ENCODE measurements at places on chromosomes 6 and 20. TPM values are rescaled to one million over a fixed set of nuclear protein-coding genes. Genes with fewer than 3 reads are reported as not detected.

- H3K4me1 ChIP-seq = no peaks in the 10 kb centered on the region
- H3K4me3 ChIP-seq = no peak overlapping the region
- no peak overlapping the region for H3K27ac ChIP-seq
- H3K27me3 ChIP-seq = no peaks in the 10 kb centered on the region
- peaks cover 3% of the 10 kb centered on the region for H3K36me3 ChIP-seq
Measured at GRCh38 chr6:164695896-164696295, 613.5 kb downstream of the C6orf118 start.

- peak overlapping the region; percentile 8 for H3K4me3 ChIP-seq
- H3K36me3 ChIP-seq = peaks cover 7% of the 10 kb centered on the region
- DNase-seq = peak; percentile 33
- peaks cover 59% of the 10 kb centered on the region for H3K4me1 ChIP-seq
Measured at GRCh38 chr6:139881728-139882211, 507.3 kb upstream of the CITED2 start.

DNA sequence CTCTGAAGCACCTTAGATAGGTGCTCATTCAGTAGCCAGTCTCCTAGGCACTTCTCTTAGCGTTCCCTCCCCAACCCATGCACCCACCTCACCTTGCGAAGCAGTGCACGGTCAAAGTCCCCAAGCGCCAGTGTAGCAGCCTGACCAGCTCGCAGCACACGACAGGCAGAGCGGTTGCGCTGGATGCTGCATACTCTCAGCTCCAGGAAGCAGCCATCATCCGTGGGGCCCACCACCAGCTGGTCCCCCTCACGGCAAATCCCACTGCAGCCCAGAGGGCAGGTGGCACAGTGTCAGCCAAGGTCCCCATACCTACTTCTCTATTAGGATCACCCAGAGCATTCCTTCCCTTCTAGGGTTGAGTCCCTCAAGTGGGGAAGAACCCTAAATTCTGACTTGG, 6.5 kb downstream of the GTPBP2 start:
- DNase-seq = no peak
- peaks cover 49% of the 10 kb centered on the region for H3K36me3 ChIP-seq
- peaks cover 14% of the 10 kb centered on the region for H3K4me1 ChIP-seq
- H3K4me3 ChIP-seq = no peak overlapping the region
- H3K27me3 ChIP-seq = peaks cover 6% of the 10 kb centered on the region

DNA sequence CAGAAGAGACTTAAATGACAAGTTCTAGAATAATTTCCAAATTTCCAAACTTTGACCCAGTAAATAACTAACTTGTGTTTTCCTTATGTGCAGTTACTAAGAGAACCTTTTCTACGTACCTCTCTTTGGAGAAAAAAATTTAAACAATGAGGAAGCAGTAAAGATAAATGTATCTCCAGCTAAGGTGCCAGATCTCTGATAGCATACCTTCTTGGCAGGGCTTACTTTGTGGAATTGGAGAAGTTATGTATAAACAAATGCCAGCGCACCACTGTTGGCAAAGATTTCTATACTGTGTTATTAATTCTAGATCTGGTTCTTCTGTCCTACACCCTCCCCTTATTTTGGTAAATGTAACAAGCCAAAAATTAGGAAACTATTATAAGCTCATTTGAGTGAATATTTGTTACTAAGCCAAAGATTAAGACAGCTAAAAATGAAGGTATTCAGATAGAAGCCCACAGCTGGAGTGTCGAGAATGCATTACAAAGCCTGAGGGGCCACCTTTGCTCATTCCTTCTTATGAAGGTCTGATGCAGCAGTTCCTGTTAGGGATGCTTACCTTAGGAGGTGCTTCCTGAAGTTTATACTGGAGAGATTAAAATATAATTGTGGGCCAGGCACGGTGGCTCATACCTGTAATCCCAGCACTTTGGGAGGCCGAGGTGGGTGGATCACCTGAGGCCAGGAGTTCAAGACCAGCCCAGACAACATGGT, 373.1 kb upstream of the SOX4 start:
- H3K36me3 ChIP-seq = peaks cover 10% of the 10 kb centered on the region
- no peak overlapping the region for H3K27ac ChIP-seq
- no peak for DNase-seq

DNA sequence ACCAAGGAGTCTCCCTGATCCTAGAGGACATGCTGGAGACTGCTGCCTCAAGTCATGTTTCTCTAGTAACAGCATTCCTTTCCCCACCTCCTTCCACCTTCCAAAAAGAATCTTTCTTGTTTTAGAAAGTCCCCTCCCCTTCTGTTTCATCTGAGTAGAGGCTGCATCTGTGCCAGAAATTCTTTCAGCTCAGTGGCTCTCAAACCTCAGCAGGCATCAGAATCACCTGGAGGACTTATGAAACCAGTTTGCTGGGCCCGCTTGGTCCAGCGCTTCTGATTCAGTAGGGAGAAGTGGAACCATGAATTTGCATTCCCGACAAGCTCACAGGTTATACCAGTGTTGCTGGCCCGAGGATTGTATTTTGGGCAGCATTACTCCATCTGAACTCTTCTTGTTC, 55.1 kb downstream of the TMEM200A start:
- peaks cover 63% of the 10 kb centered on the region for H3K36me3 ChIP-seq
- no peak overlapping the region for H3K4me3 ChIP-seq
- peak overlapping the region; percentile 60 for H3K27ac ChIP-seq
- peaks cover 2% of the 10 kb centered on the region for H3K27me3 ChIP-seq
- no peak for DNase-seq
- peaks cover 90% of the 10 kb centered on the region for H3K4me1 ChIP-seq

DNA sequence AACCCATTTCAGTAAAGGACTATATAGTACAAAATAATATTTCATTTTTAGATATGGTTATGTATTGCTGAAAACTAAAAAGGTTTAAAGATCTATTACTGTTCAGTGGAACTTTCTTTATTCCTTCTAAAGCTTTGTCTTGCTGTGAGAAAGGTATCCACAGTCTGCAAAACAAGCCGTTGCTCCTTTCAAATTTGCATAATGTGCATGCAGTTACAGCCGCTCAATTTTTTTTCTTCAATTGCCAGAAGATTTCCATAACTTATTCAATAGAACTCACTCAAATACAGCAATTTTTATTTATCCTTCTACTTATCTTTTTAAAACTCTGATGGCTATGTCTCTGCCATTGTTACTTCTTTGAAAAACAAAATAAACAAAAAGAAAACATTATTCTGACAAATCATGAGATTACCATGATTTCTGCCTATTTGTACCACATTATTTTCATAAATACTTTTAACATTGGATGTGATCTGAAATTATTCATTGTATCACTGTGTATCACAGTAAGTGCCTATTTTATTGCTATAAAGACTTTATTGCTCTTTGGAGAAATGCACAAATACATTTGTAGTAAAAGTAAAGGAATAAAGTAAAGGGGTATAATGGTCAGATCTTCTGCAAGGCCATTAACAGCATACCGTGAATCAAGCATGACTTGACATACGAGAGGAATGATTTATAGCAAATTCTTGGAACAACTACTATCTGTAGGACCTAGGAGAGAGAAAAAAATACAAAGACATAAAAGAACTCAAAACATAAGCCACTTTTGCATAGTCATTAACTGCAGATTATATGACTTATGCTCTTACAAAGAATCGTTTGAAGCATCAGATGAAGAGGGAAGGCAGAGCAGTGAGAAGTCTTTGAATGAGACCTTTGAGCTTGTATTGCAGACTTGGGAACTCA, 29.6 kb upstream of the HBS1L start:
- peaks cover 10% of the 10 kb centered on the region for H3K27me3 ChIP-seq
- H3K4me1 ChIP-seq = peaks cover 8% of the 10 kb centered on the region
- DNase-seq = no peak
- no peak overlapping the region for H3K4me3 ChIP-seq
- no peak overlapping the region for H3K27ac ChIP-seq
- H3K36me3 ChIP-seq = peaks cover 11% of the 10 kb centered on the region

GRCh38 chr6:139418481-139419132, 44.2 kb upstream of the CITED2 start:
- peaks cover 35% of the 10 kb centered on the region for H3K4me1 ChIP-seq
- H3K27me3 ChIP-seq = peaks cover 2% of the 10 kb centered on the region
- DNase-seq = no peak
- no peak overlapping the region for H3K4me3 ChIP-seq

GRCh38 chr6:153312634-153313033, 181.6 kb upstream of the RGS17 start:
- no peaks in the 10 kb centered on the region for H3K27me3 ChIP-seq
- no peak overlapping the region for H3K4me3 ChIP-seq
- H3K36me3 ChIP-seq = no peaks in the 10 kb centered on the region
- peak; percentile 1 for DNase-seq
- H3K4me1 ChIP-seq = no peaks in the 10 kb centered on the region

DNA sequence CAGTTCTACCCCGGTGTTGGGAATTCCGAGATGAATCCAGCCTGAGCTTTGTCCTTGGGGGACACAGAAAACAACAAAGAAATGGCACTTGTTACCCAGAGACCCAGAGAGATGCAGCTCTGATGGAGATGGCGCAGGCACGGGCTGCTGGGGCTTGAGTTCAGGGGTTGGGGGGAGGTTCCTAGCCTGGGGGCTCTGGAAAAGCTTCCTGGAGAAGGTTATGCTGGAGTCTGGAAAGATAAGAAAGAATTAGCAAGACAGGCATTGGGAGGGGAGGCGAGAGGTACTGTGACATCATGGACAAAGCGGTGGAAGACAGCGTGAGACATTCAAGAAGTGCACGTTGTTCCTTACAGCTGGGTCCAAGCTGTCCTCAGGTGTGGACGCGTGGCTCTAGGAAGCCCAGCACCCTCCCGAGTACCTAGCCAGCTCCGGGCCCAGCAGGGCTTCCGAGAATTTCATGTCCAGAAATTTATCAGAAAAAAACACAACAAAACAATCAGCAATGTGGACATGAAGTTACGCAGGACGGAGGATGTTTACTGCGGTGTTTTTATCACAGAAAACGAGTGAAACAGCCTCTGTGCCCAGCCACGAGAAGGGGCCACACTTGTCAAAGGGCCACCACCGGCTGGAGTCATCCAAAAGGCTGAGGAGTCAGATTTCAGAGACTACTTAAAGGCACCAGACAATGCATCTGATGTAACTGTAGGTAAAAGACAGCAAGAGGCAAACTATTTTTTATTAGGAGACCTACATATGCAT, 39.5 kb downstream of the C20orf203 start:
- H3K4me1 ChIP-seq = peaks cover 8% of the 10 kb centered on the region
- H3K36me3 ChIP-seq = no peaks in the 10 kb centered on the region
- no peak for DNase-seq
- no peak overlapping the region for H3K4me3 ChIP-seq
- H3K27ac ChIP-seq = no peak overlapping the region

DNA sequence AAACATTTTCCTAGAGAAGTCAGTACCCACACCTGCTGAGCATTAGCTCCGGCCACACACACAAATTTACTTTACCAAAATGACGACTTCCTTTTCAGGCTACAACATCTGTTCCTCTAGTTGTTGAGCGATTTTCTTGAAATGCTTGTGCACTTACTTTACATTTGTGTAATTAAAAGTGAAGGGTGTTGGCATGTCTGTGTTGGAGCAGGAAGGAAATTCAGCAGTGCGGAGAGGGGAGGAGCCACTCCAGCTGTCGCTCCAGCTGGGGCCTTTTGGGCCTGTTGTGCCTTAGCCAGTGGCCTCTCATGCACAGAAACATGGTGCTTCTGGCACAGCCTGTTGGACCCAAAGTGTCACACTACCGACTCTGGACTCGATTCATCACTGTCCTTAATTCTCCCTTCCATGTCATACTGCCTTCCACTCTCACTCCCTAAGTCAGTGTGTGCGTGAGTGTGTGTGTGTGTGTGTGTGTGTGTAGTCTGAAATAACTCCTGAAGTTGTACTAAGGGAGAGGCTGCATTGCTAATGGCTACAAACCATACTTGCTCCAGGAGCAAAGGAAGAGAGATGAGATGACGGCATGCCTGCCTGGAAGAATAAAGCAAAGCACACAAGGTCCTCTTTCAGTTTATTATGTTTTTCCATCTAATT, 191.8 kb upstream of the ARG1 start:
- H3K27me3 ChIP-seq = peaks cover 31% of the 10 kb centered on the region
- H3K36me3 ChIP-seq = no peaks in the 10 kb centered on the region
- no peak overlapping the region for H3K27ac ChIP-seq
- peaks cover 14% of the 10 kb centered on the region for H3K4me1 ChIP-seq

GRCh38 chr20:1491860-1492642, 831 bp upstream of the SIRPB2 start:
- DNase-seq = no peak
- no peaks in the 10 kb centered on the region for H3K4me1 ChIP-seq
- H3K36me3 ChIP-seq = peaks cover 5% of the 10 kb centered on the region

GRCh38 chr6:64990652-64991304, 716.2 kb downstream of the EYS start:
- no peak overlapping the region for H3K4me3 ChIP-seq
- H3K36me3 ChIP-seq = no peaks in the 10 kb centered on the region
- no peaks in the 10 kb centered on the region for H3K4me1 ChIP-seq
- H3K27me3 ChIP-seq = no peaks in the 10 kb centered on the region
- no peak overlapping the region for H3K27ac ChIP-seq
- DNase-seq = no peak

DNA sequence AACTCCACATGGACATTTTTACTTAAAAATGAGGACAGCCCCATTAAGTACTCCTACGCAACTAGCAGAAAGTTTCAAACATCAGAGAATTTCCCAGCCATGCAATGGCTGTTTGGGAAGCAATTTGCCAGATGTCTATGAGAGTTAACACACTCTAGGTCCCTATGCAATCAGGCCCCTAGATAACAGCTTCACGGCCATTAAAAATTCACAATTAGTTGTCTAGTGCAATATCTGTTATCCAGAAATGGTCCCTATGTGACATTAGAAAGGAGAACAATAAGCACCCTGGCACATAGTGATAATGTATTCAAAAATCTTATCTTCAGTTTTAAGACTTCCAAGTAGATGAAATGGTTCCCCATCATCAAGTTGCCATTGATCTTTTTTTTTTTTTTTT, 174.3 kb upstream of the NRSN1 start:
- DNase-seq = no peak
- no peak overlapping the region for H3K4me3 ChIP-seq
- H3K4me1 ChIP-seq = no peaks in the 10 kb centered on the region
- H3K27me3 ChIP-seq = no peaks in the 10 kb centered on the region
- H3K27ac ChIP-seq = no peak overlapping the region
- H3K36me3 ChIP-seq = no peaks in the 10 kb centered on the region

Gene DSP
- 37.5 TPM for total RNA-seq

Gene HSPA12B
- not detected for total RNA-seq

Gene SPTLC3
- not detected for total RNA-seq

Gene PRRT1
- total RNA-seq = 5.8 TPM

Gene SLC25A27
- total RNA-seq = 0.56 TPM

Data from HFFc6 (cell line).